Activated T-helper 1 cell treated with anti-CD3 and anti-CD28 coated beads, Interleukin-2, amount 50 U/mL, for 16 hours (primary cell): ENCODE measurements at places on chromosomes 1 and 21.

DNA sequence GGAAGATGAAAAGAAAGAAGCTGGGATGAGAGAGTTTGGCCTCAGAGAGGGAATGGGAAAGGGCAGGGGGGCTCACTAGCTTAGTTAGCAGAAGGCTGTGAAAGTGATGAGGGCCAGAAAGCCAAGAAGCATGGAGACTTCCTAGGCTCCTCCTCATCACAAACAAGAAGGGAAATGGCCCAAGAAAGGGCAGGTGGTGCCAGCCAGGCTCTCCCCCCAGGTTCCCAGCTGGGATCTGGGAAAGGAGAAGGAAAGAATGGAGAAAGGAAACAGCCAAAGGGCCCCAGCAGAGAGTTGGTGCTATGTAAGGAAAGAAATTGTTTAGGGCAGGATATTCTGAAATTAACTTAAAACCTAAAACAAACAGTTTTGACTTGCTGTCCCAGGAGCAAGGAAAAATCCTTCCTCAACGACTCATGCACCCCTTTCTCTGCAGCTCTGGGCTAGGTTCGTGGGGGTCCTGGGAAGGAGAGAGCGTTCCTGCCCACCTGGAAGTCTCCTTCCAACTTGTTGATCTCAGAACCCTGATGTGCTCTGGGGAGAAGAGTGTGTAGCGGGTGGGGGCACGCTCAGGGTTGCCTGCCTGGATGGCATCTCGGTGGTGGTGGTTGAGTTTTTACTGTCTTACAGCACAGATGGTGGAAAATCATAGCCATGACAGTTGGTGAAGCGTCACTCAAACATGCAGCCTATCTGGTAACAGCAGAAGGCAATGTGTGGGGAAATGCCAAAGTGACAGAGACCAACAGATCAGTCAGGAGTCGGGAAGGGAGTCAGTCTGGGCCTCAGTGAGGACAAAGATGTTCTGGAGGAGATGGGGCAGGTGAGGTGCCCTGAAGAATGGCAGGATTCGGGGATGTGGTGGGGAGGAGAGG, 147.3 kb downstream of the CLIC6 start:
- DNase-seq: no peak

DNA sequence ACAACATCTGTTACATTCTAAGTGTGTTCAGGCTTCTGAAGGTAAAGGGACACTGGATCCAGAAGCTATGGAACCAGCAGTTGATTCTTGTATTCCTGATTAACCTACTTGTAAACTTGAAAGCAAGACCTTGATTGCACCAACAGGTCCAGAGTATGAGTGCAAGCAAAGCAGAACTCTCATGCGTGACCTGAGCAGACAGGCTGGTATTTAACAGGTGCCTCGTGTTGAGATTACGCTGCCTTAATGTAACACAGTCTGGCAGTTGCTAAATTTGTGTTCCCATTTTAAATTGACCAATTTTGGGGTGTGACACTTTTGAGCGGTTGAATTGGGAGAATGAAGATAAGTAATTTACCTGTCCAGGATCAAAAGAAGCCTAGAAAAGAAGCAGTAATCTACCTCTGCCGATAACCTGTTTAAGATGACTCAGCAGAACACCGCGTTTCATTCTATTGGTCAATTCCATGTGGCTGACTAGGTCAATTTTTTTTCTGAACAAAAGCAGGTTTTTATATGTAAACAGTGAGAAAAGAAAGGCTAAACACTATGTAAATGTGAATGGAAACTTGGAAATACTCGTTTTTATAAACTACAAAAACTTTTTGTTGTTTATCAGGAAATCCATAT, 147.6 kb downstream of the DYRK1A start:
- no peak for DNase-seq

GRCh38 chr1:53888681-53889080, 916 bp downstream of the YIPF1 start:
- no peak for DNase-seq

- no peak for DNase-seq
Observed at GRCh38 chr1:176838276-176838995, 326.1 kb downstream of the ASTN1 start.

DNA sequence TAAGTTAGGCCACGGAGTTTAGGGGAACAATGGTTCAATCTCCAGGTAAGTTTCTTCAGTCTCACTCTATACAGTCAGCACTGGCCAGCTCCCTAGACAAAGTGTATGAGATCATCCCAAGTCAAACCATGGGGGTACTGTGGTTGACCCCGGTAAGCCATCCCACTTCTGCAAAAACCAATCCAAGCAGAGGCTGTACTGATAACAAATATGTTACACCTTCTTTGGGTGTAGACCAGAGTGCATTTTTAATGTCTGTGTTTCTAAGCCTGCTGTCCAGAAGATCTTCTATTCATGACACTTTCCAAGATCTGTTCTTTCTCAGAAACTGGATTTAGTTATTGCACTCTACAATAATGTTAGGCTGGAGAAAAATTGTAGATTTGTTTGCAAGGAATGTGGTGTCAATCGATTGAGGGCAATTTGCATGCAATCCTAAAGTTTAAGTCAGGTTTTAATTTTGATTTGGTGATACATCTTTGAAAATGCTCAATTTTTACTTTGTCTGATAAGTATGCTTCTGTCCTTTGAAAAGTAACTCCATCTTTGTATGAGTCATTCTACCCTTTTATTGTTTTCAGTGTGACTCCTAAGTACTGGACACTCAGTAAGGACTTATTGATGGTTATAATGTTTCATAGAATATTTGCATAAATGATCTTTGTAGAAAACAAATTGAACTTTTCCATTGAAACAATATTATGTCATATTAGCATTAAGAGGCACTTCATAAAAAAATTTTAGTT, 152.4 kb downstream of the HLX start:
- no peak for DNase-seq

DNA sequence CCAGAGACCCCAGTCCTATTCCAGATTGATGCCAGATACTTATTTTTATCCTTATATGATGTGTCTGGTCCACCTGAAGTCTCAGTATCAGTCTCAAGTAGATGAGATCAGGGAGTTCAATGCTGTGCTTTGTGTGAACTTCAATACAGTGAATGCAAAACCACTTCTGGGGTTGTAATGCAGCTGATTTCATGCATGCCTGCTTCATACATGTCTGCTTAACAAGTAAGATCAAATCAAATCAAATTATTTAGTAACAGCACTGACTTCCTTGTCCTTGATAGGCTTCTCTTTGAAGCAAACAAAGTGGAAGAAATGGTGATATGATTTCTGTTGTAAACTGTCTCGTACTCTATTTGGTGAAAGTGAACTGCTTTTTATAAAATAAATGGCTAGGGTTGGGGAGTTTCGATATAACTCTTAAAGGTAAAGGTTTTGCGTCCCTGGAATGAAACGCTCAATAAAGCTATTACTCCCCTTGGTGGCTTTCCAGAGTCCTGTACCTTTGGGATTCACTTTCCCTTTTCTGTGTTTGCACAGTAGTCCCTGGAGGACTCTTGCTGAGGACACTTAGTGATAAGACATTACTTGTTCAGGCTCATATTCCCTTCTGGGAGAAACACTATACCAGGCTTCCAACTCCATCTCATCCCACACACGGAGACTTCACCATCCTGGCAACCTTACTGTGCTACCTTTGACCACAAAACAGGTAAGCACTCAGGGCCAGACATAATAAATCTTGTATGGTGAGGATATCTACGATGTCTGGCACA, 59.3 kb downstream of the FH start:
- no peak for DNase-seq

GRCh38 chr1:168894397-168894903, 165.4 kb upstream of the DPT start:
- no peak for DNase-seq

DNA sequence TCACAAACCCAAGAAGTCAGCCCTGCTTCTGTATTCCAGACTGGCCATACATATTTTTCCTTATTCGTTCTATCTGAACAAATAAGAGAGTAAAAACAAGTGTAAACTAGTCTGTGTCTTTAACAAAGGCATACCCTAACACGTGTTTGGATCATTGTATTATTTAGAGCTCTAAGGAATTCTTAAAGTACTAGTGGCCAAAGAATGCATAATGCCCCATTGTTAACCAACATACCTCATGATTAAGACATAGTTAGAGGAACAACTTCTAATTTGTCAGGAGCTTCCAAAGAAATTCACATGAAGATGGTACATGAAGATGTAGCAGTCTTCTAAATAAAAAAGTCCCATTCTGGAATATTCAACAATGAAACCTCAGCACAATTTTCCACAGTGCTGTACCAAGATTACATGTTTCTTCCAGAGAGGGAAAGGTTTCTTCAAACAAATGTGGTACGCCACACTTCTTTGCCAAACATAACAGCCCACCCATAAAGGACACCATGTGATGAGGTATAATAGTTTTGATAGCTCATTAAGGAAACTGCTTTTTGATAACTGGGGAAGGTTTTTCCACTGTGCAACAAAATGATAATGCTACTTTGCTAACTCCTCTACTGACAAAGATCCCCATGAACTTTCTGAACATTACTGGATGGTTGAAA, 5.0 kb downstream of the PALMD start:
- DNase-seq: no peak

GRCh38 chr1:147177611-147178380, 5.5 kb upstream of the PRKAB2 start:
- no peak for DNase-seq

- no peak for DNase-seq
Observed at GRCh38 chr1:52266507-52266906, 99.5 kb downstream of the CC2D1B start.

DNA sequence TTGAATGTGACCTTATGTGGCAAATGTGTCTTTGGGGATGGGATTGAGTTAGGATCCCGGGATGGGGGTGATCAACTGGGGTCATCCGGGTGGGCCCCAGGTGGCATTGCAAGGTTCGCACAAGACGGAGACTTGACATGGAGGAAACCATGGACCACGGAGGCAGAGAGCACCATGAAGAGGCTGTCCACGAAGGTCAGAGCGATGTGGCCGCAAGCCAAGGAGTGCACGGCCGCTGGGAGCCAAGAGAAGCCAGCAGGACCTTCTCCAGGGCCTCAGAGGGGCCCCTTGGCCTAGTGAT, 22.3 kb upstream of the COL18A1 start:
- DNase-seq: no peak

GRCh38 chr1:230839173-230839572, 29.1 kb downstream of the C1orf198 start:
- DNase-seq: no peak

GRCh38 chr21:18041012-18041411, 203.6 kb upstream of the CHODL start:
- no peak for DNase-seq

GRCh38 chr1:172902861-172903381, 147.8 kb downstream of the TNFSF18 start:
- no peak for DNase-seq

DNA sequence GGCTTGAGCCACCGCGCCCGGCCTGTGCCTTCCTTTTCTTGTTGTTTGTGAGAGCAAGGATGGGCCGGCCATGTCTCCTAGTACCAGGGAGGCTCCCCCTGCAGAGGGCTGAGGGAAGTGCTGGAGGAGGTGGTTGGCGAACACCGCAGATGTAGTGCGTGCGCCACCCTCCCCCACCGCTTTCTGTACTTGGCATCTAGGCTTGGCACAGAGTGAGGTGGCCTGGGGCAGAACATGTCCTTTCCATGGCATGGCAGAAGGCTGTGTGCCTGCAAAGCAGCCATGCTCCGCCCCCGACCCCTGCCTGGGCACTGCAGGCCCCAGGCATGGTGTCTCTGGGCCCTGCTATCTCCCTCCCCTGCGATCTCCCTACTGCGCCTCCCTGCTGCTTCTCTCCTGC, 30.7 kb downstream of the ALPL start:
- DNase-seq: no peak

DNA sequence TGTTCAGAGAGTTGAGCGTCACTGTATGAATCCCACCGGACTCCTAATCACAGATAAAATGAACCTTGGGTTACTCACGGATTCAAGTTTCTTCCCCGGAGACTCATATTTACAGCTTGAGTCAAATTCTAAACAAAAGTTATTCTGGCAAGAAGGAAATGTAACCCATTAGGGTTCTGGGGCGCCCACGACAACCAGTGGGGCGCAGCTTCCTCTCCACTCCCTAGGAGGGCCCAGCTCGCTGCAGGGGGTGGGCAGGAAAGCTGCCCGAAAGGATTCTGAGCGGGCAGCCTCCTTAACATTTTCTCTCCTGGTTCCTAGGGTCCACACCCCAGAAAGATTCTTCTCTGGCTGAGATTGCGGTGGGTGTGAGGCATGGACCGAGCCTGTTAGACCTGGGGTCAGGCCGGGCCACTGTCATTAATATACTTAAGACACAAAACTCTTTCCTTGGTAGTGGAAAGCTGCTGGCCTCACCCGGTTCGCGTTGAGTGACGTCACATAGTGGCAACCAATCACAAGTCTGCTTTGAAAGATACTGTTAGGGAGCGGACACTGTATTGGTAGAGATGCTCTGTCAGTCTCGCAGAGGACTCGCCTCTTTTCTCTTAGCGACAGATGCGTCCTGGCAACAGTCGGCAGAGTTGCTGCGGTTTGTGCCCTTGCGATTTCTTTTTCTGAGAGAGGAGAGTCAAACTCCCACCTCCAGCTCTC, 13.6 kb upstream of the MCOLN3 start:
- DNase-seq: peak; percentile 38

DNA sequence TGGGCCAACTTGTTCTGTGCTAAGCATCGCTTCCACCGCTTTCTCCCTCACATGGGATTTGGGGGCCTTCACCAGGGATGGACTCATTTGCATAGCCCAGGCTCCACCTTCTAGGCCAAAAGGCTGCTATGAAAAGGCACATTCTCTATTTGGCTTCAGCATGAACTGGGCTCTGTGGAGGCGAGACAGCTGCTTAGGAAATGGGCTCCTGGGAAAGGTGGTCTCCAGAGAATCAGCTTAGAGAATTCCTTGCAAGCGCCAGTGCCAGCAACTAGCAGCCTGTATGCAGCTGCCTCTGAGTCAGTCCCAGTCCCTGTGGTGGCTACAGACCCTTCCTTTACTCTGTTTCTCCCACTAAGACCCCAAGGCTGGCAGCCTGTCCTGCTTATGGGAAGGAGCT, 214.5 kb downstream of the HIVEP3 start:
- DNase-seq: no peak

GRCh38 chr1:225710804-225711203, 57.9 kb upstream of the ENAH start:
- DNase-seq: no peak

DNA sequence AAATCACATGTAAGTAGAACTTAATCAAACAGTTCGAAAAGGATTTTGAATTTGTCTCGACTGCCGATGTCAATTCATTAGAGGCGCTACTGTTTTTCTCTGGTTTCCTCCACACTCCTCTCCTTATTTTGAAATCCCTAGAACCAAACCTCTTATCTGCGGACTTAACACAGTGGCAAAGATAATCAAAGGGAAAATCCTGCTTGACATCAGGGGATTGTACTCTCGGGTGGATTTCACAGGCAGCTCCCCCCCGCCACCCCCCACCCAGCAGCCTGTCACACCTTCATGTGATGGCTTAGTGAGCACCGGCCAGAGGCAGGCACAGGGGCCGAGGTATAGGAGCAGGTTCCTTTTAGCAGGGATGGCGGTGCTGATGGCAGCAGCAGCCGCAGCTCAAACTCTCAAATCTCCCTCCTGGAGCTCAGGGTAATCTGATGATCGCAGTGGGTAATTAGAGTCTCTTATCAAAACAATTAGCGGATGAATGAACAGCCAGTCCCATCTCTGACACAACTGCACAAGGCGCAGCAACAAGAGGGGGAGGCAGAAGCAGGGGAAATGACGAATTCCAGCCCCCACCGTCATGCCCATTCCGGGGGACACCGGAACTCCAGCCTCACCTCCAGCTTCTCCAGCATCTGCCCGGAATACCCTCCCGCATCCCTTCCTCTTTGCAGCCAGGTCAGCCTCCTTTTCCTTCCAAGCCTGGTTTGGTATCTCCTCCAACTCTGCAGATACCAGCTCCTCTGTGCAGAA, 80.3 kb downstream of the SSBP3 start:
- no peak for DNase-seq

- DNase-seq: no peak
Observed at GRCh38 chr1:78048446-78048845, 2.7 kb downstream of the GIPC2 start.

GRCh38 chr1:33460947-33461629, 11.4 kb upstream of the ZSCAN20 start:
- no peak for DNase-seq
